ENCODE measurements at places on chromosomes 2 and 18. TPM values are rescaled to one million over a fixed set of nuclear protein-coding genes. Genes with fewer than 3 reads are reported as not detected.

The GPC1 gene
- 88.7 TPM for total RNA-seq

The SESTD1 gene
- total RNA-seq, result 31.3 TPM

The MC5R gene
- not detected for total RNA-seq

The NCKAP1 gene
- 174 TPM for total RNA-seq

The ELAC1 gene
- 4.6 TPM for total RNA-seq

DNA sequence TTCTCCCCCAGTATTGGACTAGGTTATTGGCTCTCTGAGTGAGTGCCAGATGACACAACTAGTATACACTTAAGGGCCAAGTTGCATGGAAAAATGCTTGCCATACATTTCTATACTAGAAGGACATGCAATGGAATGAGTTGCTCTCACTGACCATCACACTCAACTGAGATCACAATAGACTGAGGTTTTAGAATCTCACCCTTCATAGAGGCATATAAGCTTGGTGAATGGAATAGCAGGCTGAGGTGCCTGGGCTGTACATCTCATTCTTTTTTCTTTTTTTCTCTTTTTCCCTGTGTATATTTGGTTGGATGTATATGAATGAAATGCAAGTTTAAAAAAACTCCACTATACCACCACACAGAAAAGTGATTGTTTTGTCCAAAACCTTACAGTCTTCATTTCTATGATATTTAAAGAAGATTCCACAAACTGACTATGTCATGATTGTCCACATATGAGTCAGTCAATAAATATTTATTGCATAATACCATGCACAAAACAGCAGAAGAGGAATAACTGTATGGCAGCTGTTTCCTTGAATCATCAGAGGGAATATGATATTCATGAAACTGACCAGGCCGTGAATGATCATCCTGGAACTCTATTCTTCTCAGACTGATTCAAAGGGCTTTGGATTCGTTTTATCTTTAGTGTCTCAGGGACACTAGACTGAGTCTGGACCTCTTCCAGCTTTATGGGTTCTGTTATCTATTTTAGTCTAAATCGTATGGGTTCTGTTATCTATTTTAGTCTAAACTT is 122.6 kb upstream of the STK17B start:
- DNase-seq, result no peak
- H3K27ac ChIP-seq, result no peak overlapping the region
- H3K36me3 ChIP-seq, result no peaks in the 10 kb centered on the region
- no peaks in the 10 kb centered on the region for H3K4me1 ChIP-seq
- no peak overlapping the region for H3K4me3 ChIP-seq

The ARHGAP28 gene
- 0.41 TPM for total RNA-seq

The LYG1 gene
- 0.23 TPM for total RNA-seq

- DNase-seq, result no peak
- H3K36me3 ChIP-seq, result no peaks in the 10 kb centered on the region
- H3K27me3 ChIP-seq, result no peaks in the 10 kb centered on the region
- H3K4me3 ChIP-seq, result no peak overlapping the region
- H3K27ac ChIP-seq, result no peak overlapping the region
Observed at GRCh38 chr2:150060341-150060740, 427.1 kb downstream of the RND3 start.

The HMSD gene
- total RNA-seq, result 1.3 TPM

The REL gene
- 10.0 TPM for total RNA-seq

The IMPACT gene
- total RNA-seq, result 36.2 TPM

- no peaks in the 10 kb centered on the region for H3K36me3 ChIP-seq
- no peak overlapping the region for H3K27ac ChIP-seq
- no peak for DNase-seq
- no peaks in the 10 kb centered on the region for H3K4me1 ChIP-seq
- no peaks in the 10 kb centered on the region for H3K27me3 ChIP-seq
Observed at GRCh38 chr2:28049416-28049815, 158.9 kb downstream of the BABAM2 start.

DNA sequence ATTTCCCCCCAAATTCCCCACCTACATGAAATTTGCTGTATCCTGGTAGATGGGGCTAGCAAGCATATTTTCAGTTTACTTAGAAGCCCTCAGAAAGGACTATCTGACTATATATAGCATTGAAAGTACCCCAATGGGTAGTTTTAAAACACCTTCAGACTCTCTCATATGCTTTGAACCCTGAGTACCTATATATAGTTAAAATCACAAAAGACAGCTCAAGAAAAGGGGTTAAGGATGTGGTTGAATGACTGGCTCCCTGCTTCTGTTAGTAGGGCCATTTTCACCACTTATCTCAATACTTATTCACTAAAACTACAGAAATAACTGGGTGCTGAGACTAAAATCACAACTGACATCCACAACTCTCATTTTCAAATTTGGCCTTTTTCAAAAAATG is 18.5 kb downstream of the WDPCP start:
- DNase-seq, result no peak
- H3K4me1 ChIP-seq, result no peaks in the 10 kb centered on the region
- H3K27ac ChIP-seq, result no peak overlapping the region
- H3K27me3 ChIP-seq, result no peaks in the 10 kb centered on the region

- no peak overlapping the region for H3K4me3 ChIP-seq
- no peaks in the 10 kb centered on the region for H3K27me3 ChIP-seq
- H3K27ac ChIP-seq, result no peak overlapping the region
- no peaks in the 10 kb centered on the region for H3K36me3 ChIP-seq
Observed at GRCh38 chr2:100835006-100835659, 15.2 kb downstream of the NPAS2 start.

The KIF5C gene
- total RNA-seq, result 1.6 TPM

DNA sequence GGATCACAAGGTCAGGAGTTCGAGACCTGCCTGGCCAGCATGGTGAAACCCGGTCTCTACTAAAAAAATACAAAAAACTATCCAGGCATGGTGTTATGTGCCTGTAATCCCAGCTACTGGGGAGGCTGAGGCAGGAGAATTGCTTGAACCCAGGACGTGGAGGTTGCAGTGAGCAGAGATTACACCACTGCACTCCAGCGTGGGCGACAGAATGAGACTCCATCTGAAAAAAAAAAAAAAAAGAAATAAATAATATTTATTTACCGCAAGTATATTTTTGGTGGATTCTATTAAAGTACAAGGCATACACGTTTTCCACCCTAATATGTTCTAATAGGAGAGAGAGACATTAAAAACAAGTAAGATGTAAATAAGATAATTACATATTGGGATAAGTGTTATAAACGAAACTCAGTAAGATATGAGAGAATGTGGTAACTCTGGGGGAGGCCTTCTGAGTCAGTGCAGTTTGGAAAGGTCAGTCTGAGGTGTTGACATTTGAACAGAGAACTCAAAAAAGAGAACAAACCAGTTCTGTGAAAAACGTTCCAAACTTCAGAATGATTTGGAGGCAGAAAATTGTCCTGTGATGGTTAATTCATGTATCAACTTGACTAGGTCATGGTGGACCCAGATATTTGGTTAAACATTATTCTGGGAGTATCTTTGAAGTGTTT is 8.8 kb upstream of the POLI start:
- DNase-seq, result no peak
- no peaks in the 10 kb centered on the region for H3K4me1 ChIP-seq
- H3K27ac ChIP-seq, result no peak overlapping the region
- no peaks in the 10 kb centered on the region for H3K27me3 ChIP-seq
- no peak overlapping the region for H3K4me3 ChIP-seq
- H3K36me3 ChIP-seq, result no peaks in the 10 kb centered on the region

GRCh38 chr2:37168217-37168981 is 11.6 kb upstream of the EIF2AK2 start:
- H3K36me3 ChIP-seq, result no peaks in the 10 kb centered on the region
- H3K4me3 ChIP-seq, result peak overlapping the region; percentile 24
- H3K27me3 ChIP-seq, result no peaks in the 10 kb centered on the region
- H3K4me1 ChIP-seq, result no peaks in the 10 kb centered on the region
- no peak overlapping the region for H3K27ac ChIP-seq

DNA sequence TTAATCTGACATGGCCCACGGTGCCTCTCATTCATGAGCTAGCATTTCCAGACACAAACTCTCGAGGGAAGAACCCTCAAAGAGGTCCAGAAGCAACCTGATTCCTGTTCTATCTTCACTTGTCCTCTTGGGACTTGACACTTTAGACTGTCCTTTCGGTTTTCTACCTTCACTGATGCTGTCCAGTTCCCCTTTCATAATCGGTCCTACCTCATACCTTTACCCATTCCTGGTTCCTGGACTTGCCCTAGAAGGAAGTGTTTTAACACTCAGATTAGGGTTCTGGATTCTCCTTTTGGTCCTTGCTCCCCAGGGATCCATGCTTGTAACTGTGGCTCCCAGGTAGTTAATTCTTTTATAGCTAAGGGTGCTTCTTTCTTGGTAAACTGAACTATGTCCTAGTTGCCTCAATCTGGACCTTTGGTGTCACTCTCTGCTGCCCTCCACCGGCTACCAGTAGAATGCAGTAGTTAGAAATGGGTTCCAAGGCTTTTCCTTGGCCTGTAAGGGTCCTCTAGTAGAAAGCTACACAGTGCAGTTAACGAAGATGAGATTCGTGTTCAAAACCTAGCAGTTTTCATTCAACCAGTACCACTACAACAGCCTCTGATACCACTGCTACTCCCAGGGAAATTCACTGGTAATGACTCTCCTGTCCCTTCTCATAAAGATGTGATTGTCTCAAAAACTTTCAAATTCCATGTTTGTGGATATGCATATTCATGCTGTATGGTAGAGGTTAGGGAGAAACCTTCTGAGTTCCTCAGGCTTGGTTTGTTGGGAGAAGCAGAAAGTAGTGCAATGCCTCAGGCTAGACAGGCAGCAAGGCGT is 178.1 kb upstream of the CYP26B1 start:
- no peak overlapping the region for H3K4me3 ChIP-seq
- no peak overlapping the region for H3K27ac ChIP-seq
- no peaks in the 10 kb centered on the region for H3K4me1 ChIP-seq

GRCh38 chr2:183035954-183036669 is 2.1 kb downstream of the NCKAP1 start:
- peaks cover 40% of the 10 kb centered on the region for H3K4me1 ChIP-seq
- H3K4me3 ChIP-seq, result peak overlapping the region; percentile 90
- no peaks in the 10 kb centered on the region for H3K27me3 ChIP-seq
- no peaks in the 10 kb centered on the region for H3K36me3 ChIP-seq

GRCh38 chr18:4806331-4806730 is 351.2 kb upstream of the DLGAP1 start:
- H3K27ac ChIP-seq, result no peak overlapping the region
- H3K27me3 ChIP-seq, result no peaks in the 10 kb centered on the region
- no peaks in the 10 kb centered on the region for H3K4me1 ChIP-seq
- H3K36me3 ChIP-seq, result no peaks in the 10 kb centered on the region
- DNase-seq, result no peak
- H3K4me3 ChIP-seq, result no peak overlapping the region

DNA sequence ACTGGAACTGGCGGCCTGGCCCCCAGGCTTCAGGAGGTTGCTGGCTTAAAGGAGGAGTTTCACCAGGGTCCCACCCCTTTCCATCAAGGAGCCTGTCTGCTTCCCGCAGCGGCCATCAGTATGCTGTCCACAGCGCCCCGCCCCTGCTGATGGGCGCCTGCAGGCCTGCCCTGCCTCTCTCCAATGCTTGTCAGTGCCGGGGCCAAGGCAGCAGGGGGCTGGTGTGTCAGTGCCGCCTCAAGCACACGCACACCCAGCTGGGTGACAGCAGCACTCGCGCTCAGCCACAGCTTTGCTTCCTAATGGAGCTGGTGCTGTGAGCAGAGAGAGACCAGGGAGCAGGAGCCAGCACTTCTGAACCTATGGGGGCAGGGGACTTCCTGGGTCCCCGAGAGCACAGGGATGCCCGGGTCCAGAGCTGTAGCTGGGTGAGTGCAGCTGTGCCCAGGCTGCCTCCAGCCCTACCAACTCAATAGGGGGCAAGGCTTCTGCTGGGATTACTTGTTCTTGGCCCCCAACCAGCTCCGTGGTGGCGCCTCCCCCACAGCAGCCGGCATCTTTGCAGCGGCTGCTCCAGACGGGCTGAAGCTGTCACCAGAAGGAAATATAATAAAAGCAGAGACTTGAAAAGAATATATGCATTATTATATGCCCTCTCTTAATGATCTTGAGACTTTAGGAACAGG is 377.2 kb upstream of the LRATD1 start:
- H3K27me3 ChIP-seq, result no peaks in the 10 kb centered on the region
- H3K27ac ChIP-seq, result no peak overlapping the region
- no peaks in the 10 kb centered on the region for H3K36me3 ChIP-seq
- H3K4me1 ChIP-seq, result no peaks in the 10 kb centered on the region
- no peak for DNase-seq
- no peak overlapping the region for H3K4me3 ChIP-seq

The COL3A1 gene
- total RNA-seq, result 6.9 TPM

The OSBPL1A gene
- total RNA-seq, result 50.5 TPM

DNA sequence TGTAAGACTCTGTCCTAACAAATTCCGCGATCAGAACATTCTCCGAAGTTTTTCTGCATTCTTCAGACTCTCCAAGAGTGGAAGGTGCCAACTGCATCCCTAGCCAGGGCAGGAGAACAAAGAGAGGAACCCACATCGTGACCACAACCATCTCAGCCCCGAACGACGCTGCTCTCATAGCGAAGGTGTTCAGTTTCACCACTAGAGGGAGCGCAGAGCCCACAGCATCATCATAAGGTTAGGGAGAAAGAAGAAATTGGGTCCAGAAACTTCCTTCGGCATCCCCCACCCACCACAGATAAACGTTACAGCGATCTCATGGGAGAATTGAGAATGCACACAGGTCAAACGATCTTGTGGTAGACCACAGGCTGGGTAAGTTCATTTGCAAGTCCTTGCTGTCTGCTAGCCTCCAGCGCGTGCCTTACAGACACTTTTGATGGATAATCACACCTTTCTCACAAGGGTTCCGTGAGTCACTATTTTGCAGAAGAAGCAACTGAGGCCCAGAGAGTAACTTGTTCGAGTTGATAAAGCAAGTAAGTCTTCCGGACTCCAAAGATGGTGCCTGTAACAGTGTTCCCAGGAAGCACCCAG is 53.7 kb upstream of the ARL4C start:
- DNase-seq, result peak; percentile 79
- H3K27me3 ChIP-seq, result no peaks in the 10 kb centered on the region
- H3K4me1 ChIP-seq, result peaks cover 13% of the 10 kb centered on the region
- peak overlapping the region; percentile 70 for H3K27ac ChIP-seq

DNA sequence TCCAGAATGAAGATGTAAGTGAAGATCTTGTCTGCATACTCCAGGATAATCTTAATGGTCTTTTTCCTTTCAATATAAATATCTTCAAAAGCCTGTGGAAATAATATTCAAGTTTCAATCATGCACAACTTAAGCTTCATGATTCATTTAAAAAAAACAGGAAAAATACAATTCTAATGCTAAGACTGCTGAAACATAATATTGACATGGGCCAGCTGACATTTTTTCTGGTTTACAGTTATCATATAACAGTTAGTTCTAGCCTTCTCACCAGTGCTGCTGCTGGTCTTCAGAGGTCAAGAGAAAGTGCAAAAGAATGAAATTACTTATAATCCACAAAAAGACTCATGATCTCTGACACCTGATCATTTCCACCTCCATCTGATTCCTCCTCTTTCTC is 110.4 kb upstream of the SCN1A start:
- no peaks in the 10 kb centered on the region for H3K4me1 ChIP-seq
- no peak overlapping the region for H3K4me3 ChIP-seq
- H3K36me3 ChIP-seq, result no peaks in the 10 kb centered on the region
- no peak overlapping the region for H3K27ac ChIP-seq

DNA sequence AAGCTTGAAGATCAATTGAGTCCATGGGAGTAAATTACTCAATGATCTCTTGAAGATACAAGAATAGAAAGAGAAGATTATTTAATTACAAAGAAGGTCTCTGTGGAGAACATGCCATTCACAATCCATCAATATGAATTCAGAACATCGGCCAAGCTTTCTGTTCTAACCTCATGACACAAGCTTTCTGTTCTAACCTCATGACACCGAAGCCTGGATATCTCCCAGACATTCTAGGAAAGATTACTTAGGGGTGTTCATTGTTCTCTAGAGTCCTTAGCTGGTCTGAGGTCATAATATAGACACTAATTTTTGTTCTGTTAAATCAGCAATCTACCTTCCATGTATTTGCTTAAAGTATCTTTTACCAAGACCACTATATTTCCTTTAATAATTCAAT is 95.5 kb downstream of the RDH14 start:
- H3K27ac ChIP-seq, result no peak overlapping the region
- DNase-seq, result no peak
- H3K36me3 ChIP-seq, result no peaks in the 10 kb centered on the region
- H3K4me3 ChIP-seq, result no peak overlapping the region

The COL4A3 gene
- total RNA-seq, result 0.18 TPM

All from Panc1 (cell line).